IPS DF 6.9 (cell line): ENCODE measurements at places on chromosomes 12 and 14.

DNA sequence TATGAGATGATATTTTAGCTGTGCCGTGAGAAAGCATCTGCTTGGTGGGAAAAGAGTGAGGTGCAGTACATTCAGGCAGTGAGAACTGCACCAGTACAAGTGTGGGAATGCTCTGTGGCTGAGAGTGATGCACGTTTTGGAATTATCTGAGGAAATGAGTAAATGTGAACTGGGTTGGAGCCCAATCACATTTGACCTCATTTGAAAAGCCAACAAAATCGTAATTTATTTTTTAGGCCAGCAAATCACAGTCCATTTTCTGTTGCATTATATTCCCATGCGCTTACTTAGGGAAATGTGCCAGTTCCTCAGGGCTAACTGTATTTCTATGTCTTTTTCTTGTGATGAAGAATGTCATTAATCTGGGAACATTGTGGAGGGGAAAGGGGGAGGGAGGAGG, 77.3 kb downstream of the SNAPC1 start:
- no peak for DNase-seq

- DNase-seq, result no peak
Measured at GRCh38 chr14:23362200-23362599, 2.8 kb downstream of the EFS start.

DNA sequence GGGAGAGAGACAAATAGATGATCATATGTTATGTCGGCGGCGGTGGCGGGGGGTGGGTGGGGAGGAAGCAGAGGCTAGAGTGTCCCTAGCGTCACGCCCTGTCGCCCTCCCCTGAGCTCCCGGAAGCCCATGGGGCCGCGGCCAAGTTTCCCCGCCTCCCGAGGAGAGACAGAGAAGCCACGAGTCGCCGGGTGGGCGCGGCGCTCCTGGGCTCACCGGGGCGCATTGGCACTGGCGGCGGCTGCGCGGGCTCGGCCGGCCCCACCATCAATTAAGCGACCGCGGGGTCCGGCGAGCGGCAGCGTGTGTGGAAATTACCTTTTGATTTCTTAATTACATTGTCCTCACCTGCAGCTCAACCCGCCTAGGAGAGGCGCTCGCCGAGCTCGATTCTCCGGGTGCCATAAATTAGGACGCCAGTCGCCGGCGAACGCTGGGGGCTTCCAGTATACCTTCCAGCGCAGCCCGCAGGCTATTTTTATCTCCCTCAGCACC, 119.9 kb upstream of the LHX5 start:
- DNase-seq, result no peak

DNA sequence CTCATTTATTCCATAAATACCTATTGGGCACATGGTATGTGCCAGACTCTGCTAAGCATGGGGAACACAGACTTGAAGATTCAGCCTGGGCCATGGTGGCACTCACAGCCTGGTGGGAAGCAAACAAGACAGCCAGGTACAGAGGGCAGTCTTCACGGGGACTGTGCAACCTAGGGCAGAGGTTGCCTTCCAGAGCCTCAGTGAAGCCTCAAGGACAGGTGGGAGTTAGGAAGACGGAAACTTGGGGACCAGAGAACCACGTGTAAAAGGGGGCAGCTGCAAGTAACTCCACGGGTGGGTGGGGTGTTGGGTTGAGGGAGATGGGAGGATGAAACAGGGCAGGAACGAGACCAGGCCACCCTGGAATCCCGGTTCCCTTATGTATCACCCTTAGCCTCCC, 980 bp upstream of the LTBR start:
- no peak for DNase-seq
